ENCODE measurements at places on chromosomes 12 and 14.

GRCh38 chr12:47097276-47097896 lies 17.6 kb upstream of the AMIGO2 start:
- no peak for DNase-seq

DNA sequence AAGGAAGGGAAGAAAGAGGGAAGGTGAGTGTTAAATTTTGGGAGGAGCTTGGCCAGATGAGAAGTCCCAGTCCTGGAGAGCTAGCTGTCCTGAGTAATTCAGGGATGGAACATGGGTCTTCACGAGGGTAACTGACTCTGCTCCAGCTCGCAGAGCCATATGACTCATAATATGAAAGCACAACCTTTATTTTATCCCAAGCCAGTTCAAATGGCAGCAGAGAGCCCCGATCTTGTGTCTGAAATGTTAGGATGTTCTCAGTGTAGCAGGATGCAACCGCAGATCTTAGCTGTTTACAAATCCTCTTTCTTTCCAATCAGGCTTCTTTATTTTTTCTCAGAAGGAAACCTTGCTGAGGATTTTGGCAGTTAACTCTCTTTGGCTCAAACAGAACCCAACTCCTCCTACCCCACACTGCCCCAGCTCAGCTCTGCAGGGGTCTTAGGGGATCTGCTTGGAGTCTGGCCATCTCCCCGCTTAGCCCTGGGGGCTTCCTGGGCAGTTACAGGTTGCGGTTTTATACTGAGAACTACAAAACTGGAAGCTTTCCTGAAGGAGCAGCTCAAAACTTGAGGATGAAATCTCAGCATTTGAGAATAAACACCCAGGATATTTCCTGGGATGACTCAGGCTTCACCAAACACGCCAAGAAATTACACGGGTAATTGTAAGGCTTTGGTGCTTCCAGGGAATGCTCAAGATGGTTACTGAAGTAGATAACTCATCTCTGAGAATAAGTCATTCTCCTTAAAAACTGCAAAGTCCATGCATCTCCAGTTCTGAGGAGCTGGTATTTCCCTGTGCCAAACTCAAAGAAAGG lies 92.5 kb downstream of the VCPKMT start:
- DNase-seq: no peak

- DNase-seq: no peak
These were observed 60.1 kb downstream of the NTN4 start for GRCh38 chr12:95730457-95730856.

GRCh38 chr12:116148844-116149243 lies 128.6 kb downstream of the MED13L start:
- no peak for DNase-seq

GRCh38 chr12:53034459-53034858 lies 15.4 kb upstream of the TNS2 start:
- no peak for DNase-seq

GRCh38 chr12:59298296-59298695 lies 297.5 kb upstream of the SLC16A7 start:
- no peak for DNase-seq

DNA sequence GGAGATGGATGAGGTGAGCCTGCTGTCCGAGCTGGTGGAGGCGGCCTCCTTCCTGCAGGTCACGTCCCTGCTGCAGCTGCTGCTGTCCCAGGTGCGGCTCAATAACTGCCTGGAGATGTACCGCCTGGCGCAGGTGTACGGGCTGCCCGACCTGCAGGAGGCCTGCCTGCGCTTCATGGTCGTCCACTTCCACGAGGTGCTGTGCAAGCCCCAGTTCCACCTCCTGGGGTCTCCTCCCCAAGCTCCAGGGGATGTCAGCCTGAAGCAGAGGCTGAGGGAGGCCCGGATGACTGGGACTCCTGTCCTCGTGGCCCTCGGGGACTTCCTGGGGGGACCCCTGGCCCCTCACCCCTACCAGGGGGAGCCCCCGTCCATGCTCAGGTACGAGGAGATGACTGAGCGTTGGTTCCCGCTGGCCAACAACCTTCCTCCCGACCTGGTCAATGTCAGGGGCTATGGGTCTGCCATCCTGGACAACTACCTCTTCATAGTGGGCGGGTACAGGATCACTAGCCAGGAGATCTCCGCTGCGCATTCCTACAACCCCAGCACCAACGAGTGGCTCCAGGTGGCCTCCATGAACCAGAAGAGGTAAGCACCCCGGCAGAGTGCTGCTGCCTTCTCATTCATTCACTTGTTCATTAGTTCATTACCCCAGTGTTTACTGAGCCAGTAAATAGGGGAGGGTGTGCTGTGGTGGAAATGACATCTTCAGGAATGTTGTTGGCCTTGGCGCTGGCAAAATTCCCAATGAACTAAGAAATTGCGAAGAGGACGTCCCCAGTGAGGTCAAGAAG lies 774 bp upstream of the MANSC4 start:
- no peak for DNase-seq

DNA sequence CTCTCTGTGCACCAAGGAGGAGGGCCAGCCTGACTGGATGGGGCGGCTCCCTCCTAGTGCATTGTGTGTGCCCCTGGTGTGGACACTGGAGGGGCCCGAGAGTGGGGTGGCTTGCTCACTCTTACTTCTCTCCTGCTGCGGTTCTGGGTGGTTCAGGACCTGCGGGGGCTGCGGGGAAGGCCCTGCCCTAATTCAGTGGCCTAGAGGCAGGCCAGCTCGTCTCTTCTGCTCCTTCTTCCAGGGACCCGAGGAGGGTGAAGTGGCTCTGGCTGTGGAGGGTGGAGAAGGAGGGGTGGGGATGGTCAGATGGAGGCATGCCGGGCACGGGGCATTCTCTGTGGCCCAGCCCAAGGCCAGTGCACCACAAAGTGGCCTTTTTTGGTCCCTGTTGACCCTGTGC lies 87.1 kb downstream of the BEGAIN start:
- no peak for DNase-seq

- DNase-seq: no peak
These were observed 44.3 kb upstream of the TMPO start for GRCh38 chr12:98471085-98471484.

DNA sequence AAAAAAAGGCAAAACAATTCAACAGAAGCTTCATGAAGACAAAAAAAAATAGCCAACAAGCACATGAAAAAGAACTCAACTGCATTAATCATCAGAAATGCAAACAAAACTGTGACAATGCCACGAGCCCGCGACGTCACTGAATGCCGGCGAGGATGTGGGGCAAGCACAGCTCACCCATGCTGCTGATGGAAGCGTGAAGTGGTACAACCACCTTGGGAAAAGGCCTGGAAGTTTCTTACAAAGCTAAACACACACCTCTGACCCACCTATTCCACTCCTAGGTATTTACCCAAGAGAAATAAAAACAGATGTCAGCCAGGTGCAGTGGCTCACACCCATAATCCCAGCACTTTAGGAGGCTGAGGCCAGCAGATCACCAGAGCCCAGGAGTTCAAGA lies 10.5 kb downstream of the BTBD6 start:
- no peak for DNase-seq

DNA sequence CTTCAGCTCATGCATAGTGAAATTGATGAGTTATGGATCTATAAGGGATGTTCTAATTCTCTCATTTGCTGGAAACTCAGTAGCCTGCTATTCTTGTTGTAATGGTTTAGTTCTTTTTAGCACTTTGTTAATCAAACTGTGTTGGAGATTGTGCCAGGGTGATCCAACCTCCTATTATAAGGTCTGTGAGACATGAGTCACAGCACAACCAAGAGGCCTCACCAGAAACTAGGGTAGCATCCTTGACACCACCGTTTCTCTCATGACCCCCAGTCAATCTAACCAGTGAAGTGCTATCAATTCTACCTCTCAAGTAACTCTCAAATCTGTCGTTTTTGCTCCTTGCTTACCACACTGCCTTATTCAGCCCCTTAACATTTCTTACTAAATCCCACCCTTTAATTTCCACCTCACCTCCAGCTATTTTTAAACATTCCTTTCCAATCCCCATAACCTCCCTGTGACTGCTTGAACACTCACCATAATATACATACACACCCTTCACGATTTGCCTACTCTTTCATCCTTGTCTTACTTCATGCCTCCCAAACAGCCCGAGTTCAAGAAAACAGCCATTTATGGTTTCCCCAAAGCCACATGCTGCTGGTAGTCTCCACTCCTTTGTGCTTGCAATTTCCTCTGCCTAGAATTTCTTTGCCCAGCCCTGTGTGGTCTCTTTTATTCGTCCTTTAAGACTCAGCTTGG lies 53.9 kb upstream of the NUDT4 start:
- DNase-seq: no peak

DNA sequence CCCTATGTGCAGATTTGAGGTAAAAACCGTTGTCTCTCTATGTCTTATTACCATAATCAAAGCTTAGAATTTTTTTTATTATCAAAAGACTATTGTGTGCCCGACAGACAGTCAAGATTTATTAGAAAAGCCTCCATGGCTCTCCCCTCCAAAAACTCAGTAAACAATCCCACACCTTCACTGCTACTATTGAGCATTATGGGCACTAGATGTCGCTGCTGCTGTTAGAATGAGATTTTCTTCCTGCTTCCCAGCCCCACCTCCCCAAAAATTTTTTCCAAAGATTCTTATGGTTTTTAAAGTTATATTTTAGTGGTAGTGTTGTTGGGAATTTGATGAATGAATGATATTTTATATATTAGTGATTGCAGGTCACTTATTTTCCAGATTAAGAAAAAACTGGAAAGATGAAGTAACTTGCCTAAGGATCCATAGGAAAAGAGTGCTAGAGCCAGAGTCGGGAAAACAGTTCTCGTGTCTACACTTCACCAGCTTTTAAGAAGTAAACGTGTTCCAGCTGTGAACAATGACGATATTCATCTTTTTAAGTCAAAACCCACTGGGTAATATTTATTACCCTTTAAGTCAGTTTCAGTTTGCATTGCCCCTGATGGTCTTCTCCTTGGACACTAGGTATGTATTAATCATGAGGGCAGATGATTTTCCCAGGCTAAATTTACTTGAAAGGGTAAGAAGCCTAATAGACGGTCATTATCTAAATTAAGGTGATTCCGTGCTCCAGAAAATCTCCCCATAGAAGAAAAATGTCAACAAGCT lies 12.2 kb upstream of the FOXG1 start:
- DNase-seq: no peak

- no peak for DNase-seq
These were observed 15.1 kb downstream of the NDUFA9 start for GRCh38 chr12:4663971-4664505.

DNA sequence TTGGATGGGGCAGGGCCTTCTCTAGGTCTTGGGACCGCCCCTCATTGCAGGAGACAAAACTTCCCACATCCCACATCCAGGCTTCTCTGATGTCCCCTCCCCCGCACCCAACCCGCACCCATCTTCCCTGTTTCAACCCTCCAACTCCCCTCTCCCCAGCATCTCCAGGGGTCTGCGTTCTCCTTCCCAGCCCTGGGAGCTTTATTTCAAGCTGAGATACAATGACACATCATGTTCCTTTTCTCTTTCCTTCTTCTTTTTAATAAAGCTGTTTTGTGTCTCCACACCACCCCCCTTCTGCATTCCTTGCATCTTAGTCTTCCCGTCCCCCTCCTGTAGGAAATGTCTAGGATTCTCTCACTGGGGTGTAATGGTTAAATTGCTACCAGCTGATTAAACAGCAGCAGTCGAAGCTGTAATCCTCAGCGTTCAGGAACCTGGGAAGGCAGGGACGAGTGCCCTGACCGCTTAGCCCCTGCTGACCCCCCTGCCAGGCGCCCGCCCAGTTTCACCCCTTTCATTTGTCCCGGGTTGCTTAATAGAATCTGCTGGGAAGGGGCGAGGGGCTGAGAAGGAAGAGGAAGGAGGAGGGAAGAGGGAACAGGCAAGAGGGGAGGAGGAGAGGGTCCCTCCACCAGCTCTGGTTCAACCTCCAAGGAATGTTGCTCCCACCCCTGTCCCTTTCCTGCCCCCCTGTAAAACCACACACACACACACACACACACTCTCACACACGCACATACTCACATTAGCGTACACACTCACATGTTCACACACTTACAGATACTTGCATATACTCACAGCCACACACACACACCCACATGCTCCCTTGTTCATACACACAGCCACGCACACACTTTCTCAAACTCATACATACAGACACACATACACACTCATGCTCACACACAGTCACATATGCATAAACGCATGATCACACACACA lies 104.5 kb upstream of the MED13L start:
- DNase-seq: no peak

DNA sequence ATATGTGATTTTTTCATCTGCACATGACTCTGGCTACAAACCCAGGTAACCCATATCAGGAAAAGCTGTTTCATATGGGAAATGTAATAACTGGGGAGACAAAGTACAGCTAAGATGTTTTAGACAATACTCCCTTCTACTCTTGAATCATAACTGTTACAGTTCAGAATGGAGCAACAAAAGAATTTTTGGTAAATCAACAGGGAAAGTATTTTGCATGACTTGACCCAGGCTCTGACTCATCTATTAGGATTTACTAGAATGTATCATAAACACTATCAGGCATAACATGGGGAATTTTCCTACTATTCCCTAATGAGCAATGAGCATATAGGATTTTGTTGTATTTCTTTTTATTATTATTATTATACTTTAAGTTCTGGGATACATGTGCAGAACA lies 553.0 kb downstream of the SLC16A7 start:
- DNase-seq: no peak

- DNase-seq: no peak
These were observed 14.4 kb downstream of the PLEKHG7 start for GRCh38 chr12:92717202-92717601.

- DNase-seq: no peak
These were observed 197.7 kb upstream of the SLC16A7 start for GRCh38 chr12:59398164-59398563.

DNA sequence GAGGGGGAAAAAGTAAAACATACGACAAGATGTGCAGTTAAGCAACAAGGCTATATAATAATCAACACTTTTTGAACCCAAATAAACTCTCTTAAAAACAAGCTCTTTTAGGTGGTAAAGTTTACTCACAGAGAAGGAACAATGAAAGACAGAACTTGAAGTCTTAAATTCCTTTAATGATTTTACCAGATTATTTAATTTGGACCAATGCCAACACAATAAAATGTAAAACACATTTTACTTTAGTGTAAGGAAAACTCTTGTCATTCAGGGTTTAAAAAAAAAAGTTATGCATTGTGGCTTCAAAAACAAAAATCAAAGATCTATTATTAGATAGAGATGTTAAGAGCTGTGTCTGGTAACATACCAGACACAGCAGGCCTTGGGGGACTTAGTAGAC lies 13.1 kb downstream of the TSPAN8 start:
- DNase-seq: no peak

GRCh38 chr12:104329707-104330532 lies 26.4 kb downstream of the EID3 start:
- DNase-seq: no peak

GRCh38 chr14:105136401-105137322 lies 31.9 kb downstream of the JAG2 start:
- no peak for DNase-seq

GRCh38 chr12:20863056-20863455 lies 52.6 kb downstream of the SLCO1B3 start:
- no peak for DNase-seq

GRCh38 chr12:591167-592023 lies 71.8 kb downstream of the NINJ2 start:
- no peak for DNase-seq

- no peak for DNase-seq
These were observed at the start of gene NRXN3 for GRCh38 chr14:78170203-78170602. TSS of gene NRXN3 (plus strand) at chr14:78170373. CDS start at chr14:78243094, 72,721 bp downstream.

- DNase-seq: no peak
These were observed 189.5 kb downstream of the KCNC2 start for GRCh38 chr12:75020068-75020557.

GRCh38 chr12:49615725-49616124 lies 7.6 kb upstream of the PRPF40B start:
- no peak for DNase-seq

- DNase-seq: no peak
These were observed 189.9 kb downstream of the KTN1 start for GRCh38 chr14:55769877-55770276.

GRCh38 chr12:12506496-12506890 lies 56.2 kb downstream of the DUSP16 start:
- no peak for DNase-seq
